ENCODE measurements at places on chromosomes 11 and 22.

DNA sequence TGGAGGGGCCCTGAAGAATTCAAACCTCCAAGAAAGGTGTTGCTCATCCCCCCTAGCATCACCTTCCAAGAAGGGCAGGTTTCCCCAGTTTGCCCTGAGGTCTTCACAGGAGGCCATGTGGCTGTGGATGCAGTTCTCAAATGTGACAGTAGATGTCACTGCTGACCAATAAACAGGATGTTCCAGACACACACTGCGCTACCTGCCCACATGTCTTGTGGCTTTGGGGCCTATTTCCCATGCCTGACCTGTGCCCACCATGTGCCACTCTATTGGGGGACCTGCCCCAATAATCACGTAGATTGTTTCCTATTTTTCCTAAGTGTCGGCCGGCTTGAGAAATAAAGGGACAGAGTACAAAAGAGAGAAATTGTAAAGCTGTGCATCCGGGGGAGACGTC lies 4.5 kb downstream of the GSTT2 start:
- no peak for DNase-seq

DNA sequence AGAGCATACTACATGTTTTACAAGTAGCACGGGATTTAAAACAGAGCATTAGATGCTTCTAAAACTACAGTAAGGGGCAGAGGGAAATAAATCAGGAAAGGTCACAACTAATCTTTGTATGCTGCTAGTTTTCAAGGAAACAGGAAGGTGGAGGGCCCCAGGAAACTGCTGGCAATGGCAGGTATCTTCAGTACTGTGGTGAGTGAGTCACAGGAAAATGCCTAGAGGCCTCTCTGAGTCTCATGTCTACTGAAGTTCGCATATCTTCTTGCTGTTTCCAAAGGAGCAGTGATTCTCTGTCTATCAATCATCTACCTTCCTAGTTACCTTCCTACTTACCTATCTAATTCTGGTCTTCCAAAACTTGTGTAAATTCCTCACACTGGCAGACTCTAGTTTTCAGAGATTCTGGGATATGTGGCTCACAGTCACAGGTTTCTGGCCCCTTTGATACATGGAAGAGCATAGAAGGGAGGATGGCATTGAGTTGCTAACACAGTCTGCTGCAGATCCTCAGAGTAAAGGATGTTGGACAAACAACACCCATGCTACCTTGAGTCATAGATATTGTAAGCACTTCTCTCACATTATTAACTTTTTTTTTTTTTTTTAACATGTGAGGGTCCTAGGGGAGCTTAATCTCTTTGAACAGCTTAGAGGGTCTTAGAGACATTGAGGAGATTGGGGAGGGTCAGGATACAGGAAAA lies 58.8 kb upstream of the SYN3 start:
- no peak for DNase-seq

GRCh38 chr11:315516-315994 lies 1.7 kb downstream of the IFITM1 start:
- no peak for DNase-seq

- no peak for DNase-seq
Measured at GRCh38 chr11:64879244-64879900, 951 bp upstream of the EHD1 start.

DNA sequence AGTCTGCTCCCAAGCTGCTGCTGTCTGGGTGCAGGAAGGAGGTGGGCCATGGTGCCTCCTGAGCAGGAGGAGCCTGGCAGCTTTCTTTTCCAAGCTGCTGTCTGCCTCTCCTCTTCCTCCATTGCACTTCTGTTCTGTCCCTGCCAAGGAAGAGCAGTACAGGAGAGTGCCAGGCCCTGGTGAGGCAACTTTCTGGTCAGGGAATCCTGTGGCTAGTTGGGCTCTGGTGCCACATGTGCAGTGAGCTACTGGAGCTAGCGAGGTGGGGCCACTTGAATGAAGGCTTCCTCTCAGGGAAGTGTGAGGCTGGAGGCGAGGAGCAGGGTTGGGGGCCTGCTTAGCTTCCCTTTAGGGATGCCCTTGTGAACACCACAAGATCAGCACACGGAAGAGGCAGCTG lies 90.0 kb downstream of the TSPAN18 start:
- no peak for DNase-seq

DNA sequence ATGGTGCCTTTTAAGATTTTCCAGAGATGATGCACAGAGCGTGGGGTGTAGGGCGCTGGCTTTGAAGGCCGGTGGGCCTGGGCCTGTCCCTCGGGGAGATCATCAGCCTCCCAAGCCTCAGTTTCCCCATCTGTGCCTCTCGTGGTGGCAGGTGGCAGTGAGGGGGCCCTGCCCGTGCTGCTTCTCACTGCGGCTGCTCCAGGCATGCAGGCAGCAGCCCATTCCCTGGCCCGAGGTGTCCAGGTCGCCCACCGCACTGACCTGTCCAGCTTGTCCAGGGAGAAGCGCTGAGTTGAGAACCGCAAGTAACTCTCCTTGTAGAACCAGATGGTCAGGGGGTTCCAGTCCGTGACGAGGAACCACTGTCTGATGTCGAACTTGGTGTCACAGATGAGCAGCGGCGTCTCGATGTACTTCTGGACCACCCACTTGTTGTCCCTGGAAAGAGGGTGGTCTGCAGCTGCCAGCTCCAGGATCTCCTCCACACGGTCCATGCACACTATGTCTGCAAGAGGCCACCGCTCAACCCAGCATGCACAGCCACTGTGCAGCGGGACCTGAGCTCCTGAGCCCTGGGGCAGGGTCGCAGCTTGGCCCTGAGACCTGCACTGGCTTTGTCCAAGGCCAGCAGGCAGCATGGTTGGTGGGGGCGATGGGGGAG lies 20.5 kb upstream of the IL17REL start:
- DNase-seq, result no peak

- no peak for DNase-seq
Measured at GRCh38 chr22:36977401-36977861, 41.8 kb downstream of the TST start.

- DNase-seq, result no peak
Measured at GRCh38 chr22:48905206-48905975, 922.3 kb downstream of the BRD1 start.

DNA sequence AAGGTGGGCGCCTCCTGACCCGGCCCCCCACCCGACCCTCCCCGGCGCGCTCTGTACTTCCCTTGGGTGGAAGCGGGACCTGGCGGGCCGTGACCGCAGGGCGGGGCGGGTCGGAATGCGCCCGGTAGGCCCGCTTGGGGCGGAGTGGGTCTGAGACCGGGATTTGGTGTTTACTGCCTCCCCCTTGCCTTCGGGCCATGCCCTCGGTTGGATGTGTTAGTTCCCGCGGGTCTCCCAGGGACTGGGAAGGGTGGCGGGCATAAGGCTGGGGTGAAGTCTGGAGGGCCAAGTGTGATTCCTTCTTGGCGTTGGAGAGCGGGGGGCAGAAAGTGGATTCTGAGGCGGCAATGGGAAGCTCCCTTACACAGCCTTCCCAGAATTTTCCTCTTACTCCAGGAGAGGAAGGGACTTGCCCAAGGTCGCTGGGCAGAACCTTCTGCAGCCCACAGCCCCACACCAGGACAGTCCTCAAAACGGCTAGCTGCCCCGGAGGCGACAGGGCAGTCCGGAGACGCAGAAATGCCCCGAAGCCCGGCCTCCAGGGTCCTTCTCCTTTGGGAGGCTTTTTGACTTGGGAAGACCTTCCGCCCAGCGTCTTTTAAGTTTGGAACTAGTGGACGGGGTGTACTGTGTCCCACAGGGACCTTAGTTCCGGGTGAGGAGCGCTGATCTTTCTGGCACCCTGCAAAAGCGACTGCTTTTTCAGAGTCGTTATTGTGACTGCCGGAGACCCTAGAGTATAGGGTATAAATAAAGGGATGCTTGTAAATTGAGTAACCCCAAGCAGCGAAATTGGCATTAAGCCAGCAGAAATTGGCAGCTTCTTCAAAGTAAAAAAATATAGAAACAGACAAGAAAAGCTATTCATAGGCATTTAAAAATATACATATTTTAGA lies 647 bp downstream of the SWAP70 start:
- DNase-seq, result peak; percentile 3

- DNase-seq, result no peak
Measured at GRCh38 chr11:114440971-114441763, 1.9 kb downstream of the REXO2 start.

All from NCI-H1436 treated with DMSO at 0.1 percent for 48 hours (cell line).